NCI-H1436 treated with DMSO at 0.1 percent for 48 hours (cell line): ENCODE measurements at places on chromosomes 3 and 15.

- no peak for DNase-seq
These were observed 50.3 kb downstream of the FBLN2 start for GRCh38 chr3:13598926-13599886.

- no peak for DNase-seq
These were observed 28.5 kb upstream of the CMSS1 start for GRCh38 chr3:99789011-99789721.

GRCh38 chr3:155283092-155284056, 10.1 kb downstream of the STRIT1 start:
- DNase-seq = no peak

GRCh38 chr15:77291107-77291506, 128.8 kb downstream of the PEAK1 start:
- DNase-seq = no peak

DNA sequence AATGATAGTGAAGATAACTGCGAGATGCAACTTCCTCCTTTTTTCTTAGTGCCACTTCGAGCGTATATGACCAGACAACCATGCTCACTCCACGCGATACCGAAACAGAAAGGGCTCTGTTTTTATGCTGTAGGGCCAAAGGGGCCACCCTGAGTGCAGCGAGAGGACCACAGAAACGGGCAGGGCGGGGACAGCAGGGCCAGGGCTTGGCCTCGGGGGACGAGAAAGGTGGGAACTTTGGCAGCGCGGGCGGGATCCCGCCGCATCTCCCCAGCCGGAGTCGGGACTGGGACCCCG, 483 bp downstream of the VPS13C start:
- DNase-seq = no peak

GRCh38 chr15:81547521-81548132, 173.6 kb upstream of the TMC3 start:
- no peak for DNase-seq

- DNase-seq = no peak
These were observed 283.3 kb upstream of the TRIM42 start for GRCh38 chr3:140394488-140395133.

GRCh38 chr3:105836533-105836932, 32.3 kb downstream of the CBLB start:
- no peak for DNase-seq

GRCh38 chr3:19744047-19744446, 190.0 kb downstream of the EFHB start:
- no peak for DNase-seq

DNA sequence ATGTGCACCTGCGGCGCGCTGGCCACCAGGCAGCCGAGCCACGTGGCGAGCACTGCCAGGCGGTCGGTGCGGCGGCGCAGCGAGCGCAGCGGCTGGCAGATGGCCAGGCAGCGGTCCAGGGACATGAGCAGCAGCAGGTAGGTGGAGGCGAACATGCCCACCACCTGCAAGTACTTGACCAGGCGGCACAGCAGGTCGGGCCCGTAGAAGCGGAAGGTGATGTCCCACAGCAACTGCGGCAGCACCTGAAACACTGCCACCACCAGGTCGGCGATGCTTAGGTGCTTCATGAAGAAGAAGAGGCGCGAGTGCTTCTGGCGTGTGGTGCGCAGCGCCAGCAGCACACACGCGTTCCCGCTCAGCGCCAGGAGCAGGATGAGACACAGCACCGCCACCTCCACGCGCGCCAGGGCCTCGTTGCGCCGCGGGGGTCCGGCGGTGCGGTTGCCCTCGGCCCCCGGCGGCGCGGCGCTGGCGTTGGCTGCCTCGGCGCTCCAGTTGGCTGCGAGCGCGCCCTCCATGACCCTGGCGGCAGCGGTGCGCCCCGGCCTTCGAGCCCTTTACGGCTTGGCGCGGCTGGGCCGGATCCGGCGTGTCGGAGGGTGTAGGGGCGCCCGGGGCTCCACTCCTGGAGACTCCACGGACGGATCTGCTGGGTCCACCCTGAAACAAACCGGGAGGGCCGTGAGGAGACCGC, 1.6 kb downstream of the OXTR start:
- no peak for DNase-seq

DNA sequence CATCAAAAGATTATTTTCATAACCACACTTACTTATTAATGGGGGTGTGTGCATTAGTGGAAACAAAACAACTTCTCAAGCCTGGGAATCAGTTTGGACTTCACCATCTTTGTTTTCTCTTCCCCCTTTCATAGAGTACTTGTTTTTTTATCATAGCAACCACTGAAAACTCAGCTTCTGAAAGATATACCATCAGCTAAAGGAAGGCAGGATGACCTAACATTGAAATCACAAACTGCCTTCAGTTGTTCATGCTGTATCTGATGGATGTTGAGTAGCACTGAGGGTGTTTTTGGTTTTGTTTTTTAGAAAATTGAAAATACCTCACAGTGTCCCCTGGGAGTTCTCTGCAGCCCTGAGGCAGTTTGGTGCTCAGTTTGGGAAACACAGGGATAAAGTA, 46.5 kb downstream of the NEK10 start:
- no peak for DNase-seq

DNA sequence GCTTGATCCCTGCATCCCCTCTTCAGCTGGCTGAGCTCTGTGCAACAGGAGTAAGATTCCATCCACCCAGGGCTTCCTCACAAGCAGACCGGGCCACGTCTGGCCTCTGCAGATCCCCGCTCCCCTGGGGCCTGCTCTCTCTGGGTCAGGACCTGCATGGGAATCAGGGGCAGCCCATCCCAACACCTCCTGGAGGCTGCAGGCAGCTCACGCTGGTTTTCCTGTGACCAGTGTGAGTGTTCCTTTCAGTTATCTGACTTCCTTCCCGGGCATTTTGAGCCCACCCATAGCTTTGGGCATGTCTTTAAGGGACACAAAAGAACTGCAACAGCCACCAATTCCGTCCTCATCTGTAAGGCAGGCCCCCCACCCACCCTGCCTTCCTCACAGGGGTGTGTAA, 16.3 kb downstream of the NUP210 start:
- no peak for DNase-seq

DNA sequence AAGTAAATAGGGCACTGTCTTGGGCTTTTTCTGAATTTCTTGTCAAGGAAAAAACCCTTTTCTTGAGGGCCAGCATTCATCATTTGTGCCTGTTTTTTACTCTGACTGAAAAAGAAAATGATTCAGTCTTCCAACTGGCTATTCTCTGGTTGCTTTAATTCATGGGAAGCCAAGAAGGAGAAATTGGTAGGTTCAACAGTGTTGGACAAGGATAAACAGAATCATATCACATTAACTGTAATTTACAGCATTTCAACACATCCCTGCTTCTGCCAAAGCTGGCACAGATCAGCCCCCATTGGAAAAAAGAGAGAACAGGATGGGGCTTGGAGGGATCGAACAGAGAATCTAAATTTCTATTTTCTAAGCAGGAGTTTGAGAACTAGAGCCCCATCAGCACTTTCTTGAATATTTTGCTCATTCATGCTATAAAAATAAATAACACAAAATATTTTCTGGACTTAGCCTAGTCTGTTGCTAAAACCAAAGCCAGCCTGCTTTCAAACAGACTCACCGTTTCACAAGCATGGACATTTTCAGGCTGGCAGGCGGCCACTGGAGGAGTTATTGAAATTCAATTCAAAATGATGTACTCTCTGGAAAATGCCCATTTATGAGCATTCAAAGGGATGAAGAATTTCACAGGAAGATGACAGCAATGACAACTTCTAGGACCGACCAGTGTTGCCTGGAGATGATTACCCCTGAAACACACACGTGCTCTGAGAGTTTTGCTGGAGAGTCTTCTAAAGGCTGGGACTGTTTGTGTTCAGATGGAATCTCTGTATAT, 181.2 kb downstream of the WNT5A start:
- no peak for DNase-seq

GRCh38 chr3:128400671-128401070, 66.0 kb downstream of the DNAJB8 start:
- DNase-seq = no peak

DNA sequence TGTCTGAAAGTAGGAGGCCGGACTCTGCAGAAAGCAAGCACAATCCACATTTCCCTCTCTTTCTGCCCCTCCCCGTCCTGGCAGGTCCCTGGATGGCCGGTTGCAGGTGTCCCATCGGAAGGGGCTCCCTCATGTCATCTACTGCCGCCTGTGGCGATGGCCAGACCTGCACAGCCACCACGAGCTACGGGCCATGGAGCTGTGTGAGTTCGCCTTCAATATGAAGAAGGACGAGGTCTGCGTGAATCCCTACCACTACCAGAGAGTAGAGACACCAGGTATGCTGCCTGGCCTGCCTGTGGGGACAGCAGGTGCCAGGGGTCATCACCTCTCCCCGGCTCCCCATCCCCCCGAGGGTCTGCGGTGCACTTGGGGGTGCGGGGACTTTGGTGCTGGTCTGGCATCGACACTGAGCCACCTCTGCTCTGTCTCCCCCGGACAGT, 89.6 kb downstream of the AAGAB start:
- no peak for DNase-seq

DNA sequence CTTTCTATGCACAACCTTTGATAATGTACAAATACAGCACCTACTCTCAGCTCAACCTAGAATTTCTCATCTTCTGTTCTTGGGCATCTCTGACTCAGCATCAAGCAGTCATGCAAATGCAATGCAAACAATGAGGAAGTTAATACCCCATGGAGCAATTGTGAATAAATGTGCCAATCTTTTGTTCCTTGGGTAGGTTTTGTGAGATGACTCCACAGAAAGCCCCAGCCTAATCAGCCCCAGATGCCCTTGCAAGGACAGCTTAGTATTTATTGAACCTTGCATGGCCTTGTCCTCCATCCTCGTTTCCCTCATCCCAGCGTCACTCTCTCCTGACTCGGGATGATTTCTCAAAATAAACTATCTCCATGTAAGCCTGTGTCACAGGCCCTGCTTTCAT, 494.7 kb upstream of the NECTIN3 start:
- no peak for DNase-seq

GRCh38 chr3:186951640-186952552, 21.6 kb downstream of the ST6GAL1 start:
- DNase-seq = no peak

GRCh38 chr3:127908202-127908601, 6.8 kb upstream of the KBTBD12 start:
- no peak for DNase-seq

GRCh38 chr3:108835101-108835500, 12.5 kb downstream of the TRAT1 start:
- no peak for DNase-seq

DNA sequence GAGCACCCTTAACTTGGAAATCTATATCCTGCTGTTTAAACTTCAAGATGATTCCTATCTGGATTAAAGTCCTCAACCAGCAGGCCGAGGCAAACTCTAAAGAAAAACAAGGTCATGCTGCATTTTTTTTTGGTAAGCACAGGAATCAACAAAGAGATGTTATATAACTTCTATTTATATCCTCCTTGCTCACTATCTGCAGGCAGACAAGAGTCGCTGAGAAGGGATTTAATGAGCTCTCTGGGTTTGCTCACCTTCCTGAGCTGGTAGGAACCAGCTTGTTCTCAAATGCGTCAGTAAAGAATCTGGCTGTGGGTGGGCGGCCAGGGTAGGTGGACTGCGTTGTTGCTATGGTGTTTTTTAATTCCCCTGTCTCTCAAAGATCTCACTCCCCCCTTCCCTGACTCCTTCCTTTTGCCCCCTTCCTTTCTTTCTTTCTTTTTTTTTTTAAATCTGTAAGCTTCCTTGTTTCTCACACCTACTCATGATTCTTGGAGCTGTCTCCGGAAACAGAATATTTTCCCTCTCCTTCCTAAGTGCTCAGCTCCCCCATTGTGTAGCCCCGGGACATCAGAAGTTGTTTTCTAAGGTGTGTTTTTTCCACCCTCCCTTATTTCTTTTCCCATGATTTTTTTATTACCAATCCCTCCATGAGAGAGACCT, 228.8 kb upstream of the BHLHE40 start:
- DNase-seq = no peak

GRCh38 chr15:85974348-85974705, 105.3 kb upstream of the AGBL1 start:
- no peak for DNase-seq

DNA sequence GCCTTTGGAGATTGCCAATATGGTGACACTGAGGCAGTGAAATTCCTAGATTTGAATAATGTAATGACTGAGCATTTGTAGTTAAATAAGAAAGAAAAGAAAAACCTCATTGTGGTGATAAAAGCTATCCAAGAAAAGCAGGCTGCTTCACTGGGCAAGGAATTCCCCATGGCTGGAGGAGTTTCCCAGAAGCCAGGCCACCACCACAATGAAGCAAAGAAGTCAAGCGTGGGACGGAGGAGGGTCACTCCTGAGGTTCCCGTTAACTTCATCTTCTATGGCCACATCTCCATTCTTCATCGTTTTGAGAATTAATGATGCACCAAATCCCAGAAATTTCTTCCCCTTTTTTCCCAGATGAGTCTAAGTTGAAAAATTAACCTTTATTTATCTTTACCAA, 185.8 kb upstream of the BCL6 start:
- DNase-seq = no peak

DNA sequence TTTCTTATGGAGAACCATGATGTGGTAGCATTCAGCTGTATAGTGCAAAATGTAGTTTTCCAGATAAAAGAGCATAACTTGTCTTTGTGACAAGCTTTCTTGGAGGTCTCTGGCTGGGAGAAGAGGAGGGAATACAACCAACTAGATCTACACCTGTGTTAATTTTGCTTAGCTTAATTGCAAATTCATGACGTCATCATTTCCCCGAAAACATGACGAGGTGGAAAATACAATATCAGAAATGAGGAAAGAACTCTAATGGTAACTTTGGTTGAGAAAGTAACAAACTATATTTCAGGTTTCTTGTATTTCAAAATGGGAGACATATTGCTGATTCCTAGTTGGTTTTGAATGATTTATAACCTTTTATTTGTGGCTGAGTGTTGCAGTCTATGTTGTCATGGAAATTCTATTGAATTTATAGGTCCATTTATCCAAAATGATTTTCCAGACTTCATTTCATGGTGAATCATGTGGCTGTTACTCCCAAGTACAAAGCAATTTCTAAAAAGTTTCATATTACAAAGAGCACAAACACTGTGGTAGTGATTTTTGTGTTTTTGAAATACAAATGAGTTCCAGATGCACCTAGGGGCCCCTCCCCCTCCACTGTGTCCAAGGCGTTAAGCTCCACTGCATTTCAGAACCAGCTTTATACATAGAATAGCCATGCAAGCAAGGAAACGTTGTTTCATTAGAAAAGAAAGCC, 307.2 kb downstream of the FEZF2 start:
- DNase-seq = no peak

- DNase-seq = no peak
These were observed 2.6 kb downstream of the TIMMDC1 start for GRCh38 chr3:119500901-119501300.

- DNase-seq = no peak
These were observed 951 bp downstream of the FOXL2 start for GRCh38 chr3:138945709-138946662.

GRCh38 chr15:90225504-90226234, 8.1 kb downstream of the CIB1 start:
- no peak for DNase-seq

GRCh38 chr3:23840521-23840920, 34.8 kb downstream of the UBE2E1 start:
- no peak for DNase-seq

DNA sequence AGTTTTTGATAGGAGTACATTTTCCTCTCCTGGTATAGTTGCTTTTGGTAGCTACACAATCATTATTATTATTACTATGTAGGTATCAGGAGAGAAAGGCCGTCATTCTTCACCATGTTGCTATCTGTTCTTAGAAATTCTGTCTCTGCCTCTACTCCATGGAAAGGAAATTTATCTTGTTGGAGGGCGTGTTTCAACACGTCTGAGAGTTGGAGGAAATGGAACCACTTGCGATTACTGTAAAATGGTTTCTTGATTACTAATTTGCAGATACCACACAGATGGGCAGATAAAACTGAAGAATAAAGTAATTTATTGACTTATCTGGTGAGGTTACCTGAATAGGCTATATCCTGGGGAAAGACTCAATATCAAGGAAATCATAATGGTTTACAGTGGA, 488.4 kb downstream of the NR2F2 start:
- DNase-seq = no peak
